ENCODE measurements at places on chromosomes 1 and 21.

- H3K4me1 ChIP-seq = peaks cover 34% of the 10 kb centered on the region
- H3K36me3 ChIP-seq = peaks cover 25% of the 10 kb centered on the region
- H3K27ac ChIP-seq = no peak overlapping the region
- DNase-seq = no peak
- H3K4me3 ChIP-seq = no peak overlapping the region
Observed at GRCh38 chr1:15626269-15626950, 9.2 kb downstream of the DDI2 start.

- peak overlapping the region; percentile 61 for H3K27ac ChIP-seq
- no peak overlapping the region for H3K4me3 ChIP-seq
- H3K27me3 ChIP-seq = no peaks in the 10 kb centered on the region
- H3K36me3 ChIP-seq = no peaks in the 10 kb centered on the region
Observed at GRCh38 chr1:21340230-21340945, 50.1 kb upstream of the ECE1 start.

DNA sequence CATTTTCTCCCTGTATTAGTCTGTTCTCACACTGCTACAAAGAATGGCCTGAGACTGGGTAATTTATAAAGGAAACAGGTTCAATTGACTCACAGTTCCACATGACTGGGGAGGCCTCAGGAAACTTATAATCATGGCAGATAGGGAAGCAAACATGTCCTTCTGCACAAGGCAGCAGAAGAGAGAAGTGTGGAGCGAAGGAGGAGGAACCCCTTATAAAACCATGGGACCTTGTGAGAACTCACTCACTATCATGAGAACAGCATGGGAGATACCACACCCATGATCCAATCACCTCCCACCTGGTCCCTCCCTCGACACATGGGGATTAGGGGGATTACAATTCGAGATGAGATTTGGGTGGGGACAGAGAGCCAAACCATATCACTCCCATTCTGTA lies 35.2 kb upstream of the EEIG2 start:
- DNase-seq = no peak
- H3K4me3 ChIP-seq = no peak overlapping the region
- H3K4me1 ChIP-seq = no peaks in the 10 kb centered on the region
- H3K27me3 ChIP-seq = peaks cover 8% of the 10 kb centered on the region
- H3K27ac ChIP-seq = no peak overlapping the region
- H3K36me3 ChIP-seq = no peaks in the 10 kb centered on the region

- H3K27me3 ChIP-seq = peaks cover 6% of the 10 kb centered on the region
- H3K36me3 ChIP-seq = no peaks in the 10 kb centered on the region
- H3K4me1 ChIP-seq = peaks cover 22% of the 10 kb centered on the region
- DNase-seq = no peak
Observed at GRCh38 chr21:25643486-25643885, 4.4 kb downstream of the JAM2 start.

DNA sequence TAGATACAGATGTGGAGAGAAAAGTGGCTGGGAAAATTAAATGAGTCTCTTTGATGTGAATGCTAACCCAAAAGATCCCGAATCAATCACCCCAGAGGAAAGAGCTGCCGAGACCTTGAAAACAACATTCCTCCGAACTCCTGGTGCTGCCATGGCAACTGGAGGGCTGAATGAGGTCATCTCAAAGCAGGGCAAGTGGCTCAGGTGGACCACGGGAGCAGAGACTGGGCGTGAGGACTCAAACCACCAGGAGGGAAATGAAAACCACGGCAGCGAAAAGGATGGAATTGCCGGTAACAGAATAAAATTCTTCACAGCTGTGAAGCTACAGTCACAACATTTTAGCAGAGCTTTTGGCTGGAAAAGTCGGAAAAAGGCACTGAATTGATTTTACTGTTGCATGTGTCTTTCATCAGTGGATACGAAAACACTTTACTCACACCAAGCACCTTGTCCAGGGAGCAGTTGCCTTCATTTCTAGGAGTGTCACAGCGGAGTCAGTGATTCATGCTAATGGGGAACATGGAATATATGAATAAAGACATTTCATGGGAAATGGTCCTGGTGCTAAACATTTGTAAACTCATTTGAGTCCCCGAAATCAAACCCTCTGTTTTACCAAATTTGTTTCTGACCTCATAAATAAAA lies 23.2 kb upstream of the BECN2 start:
- no peak for DNase-seq
- H3K27me3 ChIP-seq = no peaks in the 10 kb centered on the region
- no peak overlapping the region for H3K27ac ChIP-seq
- H3K4me3 ChIP-seq = no peak overlapping the region
- H3K4me1 ChIP-seq = no peaks in the 10 kb centered on the region

- H3K4me1 ChIP-seq = no peaks in the 10 kb centered on the region
- H3K27ac ChIP-seq = no peak overlapping the region
Observed at GRCh38 chr1:51912881-51913280, 34.4 kb upstream of the NRDC start.

DNA sequence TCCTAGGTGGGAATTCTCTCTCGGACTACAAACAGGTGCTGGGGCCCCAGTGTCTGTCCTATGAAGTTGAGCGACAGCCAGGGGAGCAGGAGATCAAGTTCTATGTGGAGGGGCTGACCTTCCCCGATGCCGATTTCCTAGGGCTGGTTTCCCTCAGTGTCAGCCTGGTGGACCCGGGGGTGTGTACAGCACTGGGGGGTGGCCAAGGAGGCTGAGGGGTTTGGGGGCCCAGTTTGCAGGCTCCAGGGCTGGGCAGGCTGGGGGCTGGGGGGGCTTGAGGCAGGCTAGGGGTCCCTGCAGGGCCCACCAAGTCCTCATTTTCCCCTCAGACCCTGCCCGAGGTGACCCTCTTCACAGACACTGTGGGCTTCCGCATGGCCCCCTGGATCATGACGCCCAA lies 20.3 kb upstream of the PADI3 start:
- H3K4me3 ChIP-seq = no peak overlapping the region
- H3K27ac ChIP-seq = no peak overlapping the region
- peaks cover 24% of the 10 kb centered on the region for H3K4me1 ChIP-seq
- DNase-seq = no peak

GRCh38 chr1:109091078-109091838 lies 694 bp downstream of the TMEM167B start:
- H3K4me3 ChIP-seq = peak overlapping the region; percentile 75
- peaks cover 19% of the 10 kb centered on the region for H3K36me3 ChIP-seq
- no peak for DNase-seq
- no peaks in the 10 kb centered on the region for H3K27me3 ChIP-seq
- H3K4me1 ChIP-seq = peaks cover 45% of the 10 kb centered on the region
- H3K27ac ChIP-seq = peak overlapping the region; percentile 95

GRCh38 chr1:232628335-232629249 lies 1.3 kb downstream of the SIPA1L2 start:
- H3K36me3 ChIP-seq = no peaks in the 10 kb centered on the region
- no peaks in the 10 kb centered on the region for H3K27me3 ChIP-seq
- no peak for DNase-seq
- peak overlapping the region; percentile 93 for H3K4me3 ChIP-seq
- peak overlapping the region; percentile 89 for H3K27ac ChIP-seq

DNA sequence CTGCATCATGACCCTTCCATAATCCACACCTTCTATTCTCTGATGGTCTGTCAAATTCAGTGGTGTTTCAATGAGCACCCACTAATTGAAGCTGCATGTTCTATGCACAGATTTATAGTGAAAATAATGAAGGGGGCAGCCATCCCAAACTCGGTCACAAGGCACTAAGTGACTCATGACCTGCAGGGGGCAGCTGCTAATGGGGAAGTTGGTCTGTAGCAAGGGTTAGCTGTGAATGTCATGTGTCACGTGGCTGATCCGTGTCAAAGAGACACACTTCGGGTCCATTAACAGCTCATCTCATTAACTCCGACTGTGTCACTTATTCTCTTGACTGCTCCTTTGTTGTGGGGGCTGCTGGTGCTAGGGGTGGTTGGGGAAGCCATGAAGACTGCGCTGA lies 306.6 kb downstream of the PCP4 start:
- H3K4me1 ChIP-seq = no peaks in the 10 kb centered on the region
- H3K27ac ChIP-seq = no peak overlapping the region
- H3K36me3 ChIP-seq = no peaks in the 10 kb centered on the region
- H3K4me3 ChIP-seq = no peak overlapping the region

DNA sequence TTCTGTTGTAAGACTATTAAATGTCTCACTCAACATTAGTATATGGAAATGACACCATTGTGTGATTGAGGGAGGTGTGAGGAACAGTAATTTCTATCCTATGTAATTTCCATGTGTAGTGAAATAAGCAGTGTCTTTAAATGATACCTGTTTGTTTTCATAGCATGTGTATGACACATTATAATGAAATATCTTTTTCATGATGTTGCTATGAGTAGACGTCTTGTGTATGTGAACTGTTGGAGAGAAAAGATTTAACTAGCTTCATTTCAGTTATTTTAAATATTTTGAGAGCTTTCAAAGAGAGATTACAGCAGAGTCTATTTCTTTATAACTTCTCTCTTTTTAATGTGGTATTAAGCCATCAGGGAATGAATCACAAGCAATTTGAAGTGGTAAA lies 71.5 kb upstream of the QSOX1 start:
- DNase-seq = no peak
- H3K4me3 ChIP-seq = no peak overlapping the region
- no peaks in the 10 kb centered on the region for H3K4me1 ChIP-seq
- peaks cover 78% of the 10 kb centered on the region for H3K36me3 ChIP-seq
- no peak overlapping the region for H3K27ac ChIP-seq
- H3K27me3 ChIP-seq = no peaks in the 10 kb centered on the region

DNA sequence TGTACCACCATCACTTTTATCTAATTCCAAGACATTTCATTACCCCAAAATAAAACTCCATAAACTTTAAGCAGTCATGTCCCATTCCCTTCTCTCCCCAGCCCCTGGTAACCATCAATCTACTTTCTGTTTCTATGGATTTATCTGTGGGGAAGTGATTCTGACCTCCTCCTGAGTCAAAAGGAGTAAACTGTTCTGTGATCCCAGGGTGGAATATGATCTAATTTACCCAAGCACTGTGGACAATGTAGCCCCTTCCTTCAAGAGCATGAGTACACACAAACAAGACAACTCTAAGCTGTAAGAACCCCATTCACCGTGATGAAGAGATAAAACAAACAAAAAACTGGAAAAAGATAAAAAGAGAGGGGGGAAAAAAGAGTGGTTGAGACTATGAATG lies 77.9 kb downstream of the PLPP3 start:
- H3K4me3 ChIP-seq = no peak overlapping the region
- peaks cover 29% of the 10 kb centered on the region for H3K36me3 ChIP-seq
- H3K27me3 ChIP-seq = no peaks in the 10 kb centered on the region
- H3K27ac ChIP-seq = no peak overlapping the region
- H3K4me1 ChIP-seq = peaks cover 14% of the 10 kb centered on the region
- no peak for DNase-seq

DNA sequence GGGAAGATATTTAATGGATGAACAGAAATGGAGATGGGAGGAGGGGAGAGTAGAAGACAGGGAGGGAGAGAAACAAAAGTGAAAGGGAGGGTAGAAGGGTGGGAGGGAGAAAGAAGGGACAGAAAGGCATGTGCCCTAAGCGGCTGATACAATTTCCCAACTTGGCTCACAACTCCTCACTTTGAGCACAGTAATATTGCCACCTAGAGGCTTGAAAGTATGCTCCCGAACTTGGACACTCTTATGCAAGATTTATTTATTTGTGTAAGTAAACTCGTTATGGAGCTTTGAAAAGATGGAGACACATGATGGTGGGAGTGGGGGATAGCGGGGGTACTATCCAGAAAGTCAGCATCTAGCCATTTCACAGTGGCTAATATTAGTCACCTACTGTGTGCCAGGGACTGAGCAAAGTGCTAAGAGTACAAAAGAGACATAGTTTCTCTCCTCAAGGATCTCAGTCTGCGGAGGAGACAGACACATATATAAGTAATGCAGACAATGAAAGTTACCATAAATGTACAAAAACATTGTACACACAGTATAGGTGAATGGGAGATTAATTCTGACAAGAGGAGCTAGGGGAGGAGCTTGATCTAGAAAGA lies 189.7 kb downstream of the SEC16B start:
- H3K27ac ChIP-seq = no peak overlapping the region
- no peaks in the 10 kb centered on the region for H3K36me3 ChIP-seq
- no peak overlapping the region for H3K4me3 ChIP-seq
- no peaks in the 10 kb centered on the region for H3K27me3 ChIP-seq
- H3K4me1 ChIP-seq = no peaks in the 10 kb centered on the region

GRCh38 chr1:174954671-174955669 lies 44.8 kb upstream of the CACYBP start:
- H3K4me1 ChIP-seq = peaks cover 5% of the 10 kb centered on the region
- H3K4me3 ChIP-seq = no peak overlapping the region
- DNase-seq = no peak

- DNase-seq = no peak
- no peaks in the 10 kb centered on the region for H3K27me3 ChIP-seq
- H3K4me3 ChIP-seq = no peak overlapping the region
- no peak overlapping the region for H3K27ac ChIP-seq
- no peaks in the 10 kb centered on the region for H3K4me1 ChIP-seq
- no peaks in the 10 kb centered on the region for H3K36me3 ChIP-seq
Observed at GRCh38 chr1:199282751-199283305, 644.0 kb downstream of the PTPRC start.

- no peaks in the 10 kb centered on the region for H3K36me3 ChIP-seq
- no peaks in the 10 kb centered on the region for H3K27me3 ChIP-seq
- H3K4me3 ChIP-seq = no peak overlapping the region
- DNase-seq = no peak
- no peak overlapping the region for H3K27ac ChIP-seq
- H3K4me1 ChIP-seq = no peaks in the 10 kb centered on the region
Observed at GRCh38 chr1:194067772-194068171, 881.4 kb upstream of the B3GALT2 start.

GRCh38 chr1:229572286-229572685 lies 13.8 kb upstream of the ABCB10 start:
- DNase-seq = no peak
- no peak overlapping the region for H3K27ac ChIP-seq
- H3K36me3 ChIP-seq = no peaks in the 10 kb centered on the region
- H3K4me3 ChIP-seq = no peak overlapping the region
- H3K4me1 ChIP-seq = no peaks in the 10 kb centered on the region
